Femur (tissue), 1 donor: ENCODE measurements at places on chromosomes 11 and 22.
A peak's percentile ranks its signal among the peaks of the same experiment; 100 is the strongest.

- no peak for DNase-seq
Measured at GRCh38 chr11:17907046-17907445, 105.8 kb downstream of the SERGEF start.

- DNase-seq: no peak
Measured at GRCh38 chr11:24755260-24755839, 258.5 kb downstream of the LUZP2 start.

DNA sequence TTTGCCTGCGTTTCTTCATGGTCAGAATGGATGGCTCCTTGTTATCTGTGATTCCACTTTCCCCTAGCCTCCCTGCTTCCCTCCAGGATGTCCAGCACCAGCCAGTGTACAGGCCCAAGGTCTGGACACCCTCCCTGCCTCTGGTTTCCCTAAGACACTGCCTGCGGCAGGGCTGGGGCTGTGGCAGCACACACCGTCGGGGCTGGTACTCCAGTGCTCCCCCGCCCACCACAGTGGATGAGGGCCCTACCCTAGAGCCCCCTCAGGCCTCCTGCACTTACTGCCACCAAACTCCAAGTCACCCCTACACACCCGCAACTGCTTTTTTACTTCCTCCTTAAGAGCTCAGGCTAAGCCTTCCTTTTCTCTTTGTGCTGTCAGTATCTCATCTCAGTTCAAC is 28.9 kb downstream of the ZNF214 start:
- no peak for DNase-seq

GRCh38 chr22:49147171-49147570 is 680.5 kb downstream of the BRD1 start:
- no peak for DNase-seq

DNA sequence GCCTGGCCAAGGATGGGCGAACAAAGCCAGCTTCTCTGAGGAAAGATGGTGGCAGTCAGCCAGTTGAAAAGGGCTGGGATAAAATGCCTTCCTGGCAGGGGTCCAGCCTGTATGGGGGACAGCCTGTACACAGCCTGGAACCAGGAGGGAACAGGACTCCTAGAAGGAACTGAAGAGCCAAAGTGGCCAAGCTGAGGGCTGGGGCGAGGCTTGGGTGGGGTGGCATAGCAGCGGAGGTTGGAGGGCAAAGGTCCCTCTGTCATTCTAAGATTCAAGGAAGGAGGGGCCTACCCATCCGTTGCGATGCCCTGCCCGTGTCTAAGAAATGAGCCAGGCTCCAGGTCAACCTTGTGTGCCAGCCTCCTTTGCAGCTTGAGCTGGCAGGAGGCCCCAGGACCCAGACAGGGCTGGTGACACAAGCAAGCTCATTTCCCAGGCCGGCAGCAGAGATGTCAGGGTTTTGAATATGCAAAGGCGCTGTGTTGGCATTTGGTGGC is 22.6 kb downstream of the FADD start:
- DNase-seq: no peak

DNA sequence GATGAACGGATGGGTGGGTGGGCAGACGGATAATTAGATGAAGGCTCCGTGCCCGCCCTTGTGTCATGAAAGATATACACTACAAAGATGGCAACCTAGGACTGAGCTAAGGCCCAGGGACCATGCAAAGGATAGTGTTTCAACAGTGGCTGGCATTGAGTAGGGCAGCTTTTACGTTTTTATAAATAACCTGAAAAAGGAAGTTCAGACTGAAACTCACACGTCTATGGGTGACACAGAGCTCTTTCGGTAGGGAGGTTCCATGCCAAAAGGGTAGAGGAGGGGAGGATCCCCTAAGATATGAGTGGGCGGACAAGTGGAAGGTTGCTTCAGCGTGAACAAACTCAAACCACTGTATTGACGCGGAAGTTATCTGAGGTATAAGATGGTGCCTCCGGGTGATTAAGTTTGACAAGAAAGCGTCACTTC is 90.5 kb downstream of the UBASH3B start:
- no peak for DNase-seq

- DNase-seq: no peak
Measured at GRCh38 chr11:75576499-75576918, 14.5 kb downstream of the SERPINH1 start.

DNA sequence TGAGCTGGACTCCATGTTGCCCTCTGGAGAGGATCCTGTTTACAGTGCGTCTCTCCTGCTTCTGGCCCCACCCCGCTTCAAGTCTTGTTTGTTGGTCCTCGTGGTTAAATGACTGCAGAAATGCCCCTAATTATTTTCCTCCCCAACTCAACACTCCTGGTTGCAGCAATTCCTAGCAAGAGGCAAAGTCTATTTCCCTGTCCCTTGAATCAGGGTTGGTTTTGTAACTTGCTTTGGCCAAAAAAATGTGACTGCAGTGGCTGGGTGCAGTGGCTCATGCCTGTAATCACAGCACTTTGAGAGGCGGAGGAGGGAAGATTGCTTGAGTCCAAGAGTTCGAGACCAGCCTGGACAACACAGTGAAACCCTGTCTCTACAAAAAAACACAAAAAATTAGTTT is 41.0 kb upstream of the FGF3 start:
- no peak for DNase-seq

DNA sequence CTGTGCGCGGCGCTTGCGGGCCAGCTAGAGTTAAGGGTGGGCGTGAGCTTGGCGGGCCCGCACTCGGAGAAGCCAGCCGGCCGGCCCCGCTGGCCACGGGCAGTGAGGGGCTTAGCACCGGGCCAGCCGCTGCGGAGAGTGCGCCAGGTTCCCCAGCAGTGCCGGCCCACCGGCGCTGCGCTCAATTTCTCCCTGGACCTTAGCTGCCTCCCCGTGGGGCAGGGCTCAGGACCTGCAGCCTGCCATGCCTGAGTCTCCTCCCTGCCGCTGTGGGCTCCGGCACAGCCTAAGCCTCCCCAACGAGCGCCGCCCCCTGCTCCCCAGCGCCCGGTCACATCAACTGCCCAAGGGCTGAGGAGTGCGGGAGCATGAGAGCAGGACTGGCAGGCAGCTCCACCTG is 5.2 kb upstream of the PES1 start:
- no peak for DNase-seq

GRCh38 chr11:69414773-69415187 is 66.7 kb upstream of the LINC01488 start:
- DNase-seq: no peak

GRCh38 chr11:68365943-68366435 is 53.6 kb downstream of the LRP5 start:
- no peak for DNase-seq

GRCh38 chr11:65537620-65538231 is 12.8 kb downstream of the SCYL1 start:
- peak; percentile 38 for DNase-seq

- DNase-seq: no peak
Measured at GRCh38 chr11:132131047-132131446, 760.6 kb downstream of the NTM start.

- DNase-seq: peak; percentile 20
Measured at GRCh38 chr22:50311606-50312351, 4.3 kb upstream of the PLXNB2 start.

DNA sequence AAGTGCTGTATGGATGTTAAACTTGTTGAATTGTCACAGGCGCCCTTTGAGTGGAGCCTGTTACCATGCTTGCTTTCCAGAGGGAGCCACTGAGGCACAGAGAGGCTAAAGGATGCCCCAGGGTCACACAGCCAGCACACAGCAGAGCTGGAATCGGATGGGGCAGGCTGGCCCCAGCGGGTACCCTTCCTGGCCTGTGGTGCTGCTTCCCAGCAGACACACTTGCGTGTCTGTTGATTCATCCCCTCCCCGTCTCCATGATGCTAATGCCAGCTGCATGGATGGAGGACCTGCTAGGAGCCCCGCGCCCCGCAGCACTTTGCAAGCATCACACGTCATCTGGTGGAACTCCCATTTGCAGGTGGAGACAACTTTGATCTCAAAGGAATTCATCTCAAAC is 52.4 kb upstream of the SHISAL1 start:
- no peak for DNase-seq

DNA sequence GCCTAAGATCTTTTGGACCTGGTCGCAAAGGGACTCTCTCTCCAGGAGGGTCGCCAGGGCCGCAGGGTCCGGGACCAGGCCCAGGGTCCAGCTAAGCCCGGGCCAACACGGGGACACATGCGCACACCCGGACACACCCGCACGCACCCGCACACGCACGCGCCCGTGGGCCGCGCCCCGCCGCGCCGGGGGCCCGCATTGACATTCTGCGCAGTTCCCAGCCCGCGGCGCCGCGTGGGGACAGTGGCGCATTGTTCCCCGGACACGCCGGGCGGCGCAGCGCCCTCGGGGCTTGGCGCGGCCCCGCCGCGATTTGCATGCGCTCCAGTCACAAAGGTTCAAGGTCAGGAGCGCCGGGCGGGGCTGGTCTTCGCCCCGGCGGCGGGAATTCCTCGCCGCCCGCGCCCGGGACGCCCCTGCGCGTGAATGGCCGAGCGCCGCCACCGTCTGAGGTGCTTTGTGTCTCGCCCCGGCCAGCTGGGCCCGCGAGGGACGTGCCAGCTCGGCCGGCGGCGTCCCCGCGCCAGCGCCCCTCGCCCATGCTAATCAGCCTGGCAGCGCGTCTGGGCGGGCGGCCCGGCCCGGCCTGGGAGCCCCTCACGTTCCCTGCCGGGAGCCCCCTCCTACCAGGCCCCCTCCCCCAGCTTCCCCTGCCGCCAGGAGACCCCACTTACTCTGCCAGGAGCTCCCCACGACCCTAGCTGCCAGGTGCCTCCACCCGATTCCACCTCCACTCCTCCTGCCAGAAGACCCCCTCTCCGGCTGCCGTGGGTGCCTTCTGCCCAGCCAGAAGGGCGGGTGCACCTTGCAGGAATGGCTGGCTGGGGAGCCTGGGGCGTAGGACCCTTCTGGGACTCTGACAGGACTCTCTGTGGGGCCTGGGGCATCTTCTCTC is 50.5 kb upstream of the WNT7B start:
- peak; percentile 50 for DNase-seq

DNA sequence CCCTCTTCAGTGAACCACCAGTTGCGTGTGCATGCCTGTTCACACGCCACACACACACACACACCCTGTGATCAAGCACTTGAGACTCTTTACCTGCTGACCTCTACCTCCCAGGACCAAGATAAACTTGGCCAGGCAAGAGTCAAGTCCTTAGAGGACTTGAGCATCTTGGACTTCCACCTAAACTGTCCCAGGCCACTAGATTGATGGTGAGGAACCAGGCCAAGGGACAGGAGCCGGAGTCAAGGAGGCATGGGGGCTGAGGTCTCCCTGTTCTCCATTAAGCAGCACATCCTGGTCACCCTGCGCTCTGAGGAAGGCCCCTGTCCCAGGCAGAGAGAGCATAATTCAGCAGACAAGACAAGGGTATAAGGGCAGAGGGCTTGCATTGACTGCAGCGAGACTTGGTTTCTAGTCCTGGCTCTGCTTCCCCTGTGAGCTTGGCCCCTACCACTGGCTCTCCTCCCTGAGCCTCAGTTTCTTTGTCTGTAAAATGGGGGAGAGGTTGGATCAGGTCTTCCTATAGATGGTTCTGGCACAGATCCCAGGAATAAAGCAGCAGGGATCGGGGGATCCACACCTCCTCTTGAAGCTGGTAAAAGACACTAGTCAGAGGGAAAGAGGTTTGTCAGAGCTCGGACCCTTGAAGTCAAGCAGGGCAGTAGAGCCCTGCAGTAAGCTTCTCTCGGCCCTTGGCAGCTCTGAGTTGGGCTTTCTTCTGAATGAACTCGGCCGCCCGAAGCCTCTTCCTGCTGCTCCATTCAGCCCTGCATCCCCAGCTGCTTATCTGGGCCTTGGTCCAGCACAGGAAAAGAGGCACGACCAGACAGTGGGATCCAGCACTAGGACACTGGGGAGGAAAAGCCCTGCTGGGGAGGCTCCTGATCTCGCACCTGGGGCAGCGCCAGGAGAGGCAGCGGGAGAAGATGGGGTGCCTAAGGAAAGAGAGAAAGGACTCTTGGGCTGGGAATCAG is 2.0 kb downstream of the CREB3L1 start:
- DNase-seq: peak; percentile 89

DNA sequence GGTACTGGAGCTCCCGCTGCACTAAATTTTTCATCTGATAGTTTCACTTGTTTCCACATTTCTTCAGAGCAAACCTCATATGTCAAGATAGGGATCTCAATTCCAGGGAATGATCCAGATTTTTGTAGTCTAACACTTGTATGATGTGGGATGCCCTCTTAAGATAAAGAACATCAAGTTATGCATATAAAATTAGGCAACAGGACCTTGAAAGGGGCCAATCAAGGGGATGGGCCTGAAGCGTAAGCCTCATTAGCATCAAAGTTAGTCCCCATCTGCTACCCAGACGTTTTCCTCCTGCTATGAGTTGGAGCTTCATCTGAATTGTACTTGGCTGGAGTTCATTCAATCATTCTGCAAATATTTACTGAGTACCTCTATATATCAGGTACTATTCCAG is 17.5 kb downstream of the PDGFD start:
- no peak for DNase-seq

DNA sequence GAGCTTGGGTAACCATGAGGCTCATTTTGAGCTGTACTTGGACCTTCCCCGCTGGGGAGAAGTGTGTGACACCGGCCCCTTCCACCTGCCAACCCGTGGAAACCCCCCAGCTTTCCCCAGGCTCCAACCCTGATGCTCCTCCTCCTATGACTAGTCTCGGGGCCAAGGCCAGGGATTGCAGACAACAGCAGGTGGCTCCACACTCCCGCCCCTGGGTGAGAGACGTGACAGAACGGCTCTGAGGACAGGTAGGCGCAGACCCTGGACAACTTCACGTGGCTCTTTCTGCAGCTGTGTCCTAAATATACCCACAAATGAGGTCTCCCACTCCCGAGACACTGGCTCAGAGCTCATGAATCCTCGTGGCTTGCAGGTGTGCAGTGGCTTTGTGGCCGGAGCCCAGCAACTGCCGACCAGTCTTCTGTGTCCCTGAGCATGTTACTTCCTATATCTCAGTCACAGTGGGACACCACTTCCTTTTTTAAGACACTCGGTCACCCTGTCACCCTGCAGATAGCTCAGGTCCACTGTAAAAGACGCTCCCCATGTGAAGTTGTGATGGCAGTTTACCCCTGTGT is 55.2 kb downstream of the NECTIN1 start:
- DNase-seq: peak; percentile 45

GRCh38 chr22:43066844-43067385 is 22.3 kb downstream of the TTLL1 start:
- no peak for DNase-seq

GRCh38 chr11:849104-849824 is 6.6 kb downstream of the TSPAN4 start:
- DNase-seq: peak; percentile 77

DNA sequence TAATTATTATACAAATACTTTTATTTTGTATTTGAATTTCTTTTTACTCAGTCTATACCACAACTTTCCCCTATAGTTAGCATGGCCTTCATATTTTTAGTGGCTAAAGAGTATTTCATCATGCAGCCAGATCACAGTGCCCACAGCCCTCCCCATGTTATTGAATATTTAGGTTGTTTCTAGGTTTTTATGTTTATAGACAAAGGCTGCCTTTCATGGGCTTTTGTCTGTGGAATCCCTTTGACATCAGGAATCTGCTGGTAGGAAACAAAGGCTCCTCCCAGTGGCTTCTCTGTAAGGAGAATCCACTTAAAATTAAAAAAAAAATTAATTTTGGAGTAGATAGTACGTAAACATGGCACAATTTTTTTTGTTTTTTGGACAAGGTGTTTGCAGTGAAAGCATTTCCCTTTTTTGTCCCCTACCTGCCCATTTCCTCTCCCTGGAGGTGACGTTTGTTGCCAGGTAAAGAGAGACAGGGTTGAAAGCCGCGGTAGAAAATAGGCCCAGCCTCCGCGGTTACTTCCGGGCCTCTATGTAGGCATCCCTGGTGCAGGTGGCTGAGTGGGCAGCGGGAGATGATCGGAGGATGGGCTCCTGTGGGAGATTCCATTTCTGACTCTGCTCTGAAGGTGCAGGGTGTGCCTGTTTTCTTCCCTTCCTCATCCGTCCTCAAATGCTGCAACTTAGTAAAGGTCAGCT is 82.2 kb upstream of the OR4B1 start:
- no peak for DNase-seq

- DNase-seq: no peak
Measured at GRCh38 chr11:106904826-106905225, 113.5 kb downstream of the GUCY1A2 start.
